ENCODE measurements at places on chromosomes 3 and 15.

- H3K27ac ChIP-seq = no peak overlapping the region
- no peak overlapping the region for H3K4me3 ChIP-seq
- DNase-seq = no peak
- H3K36me3 ChIP-seq = no peaks in the 10 kb centered on the region
- no peaks in the 10 kb centered on the region for H3K27me3 ChIP-seq
- peaks cover 4% of the 10 kb centered on the region for H3K4me1 ChIP-seq
These were observed 14.8 kb downstream of the UBP1 start for GRCh38 chr3:33425453-33425852.

- H3K4me1 ChIP-seq = no peaks in the 10 kb centered on the region
- no peak overlapping the region for H3K27ac ChIP-seq
- no peak overlapping the region for H3K4me3 ChIP-seq
- peaks cover 3% of the 10 kb centered on the region for H3K36me3 ChIP-seq
- DNase-seq = no peak
These were observed 107.6 kb downstream of the PIK3CB start for GRCh38 chr3:138726946-138727730.

GRCh38 chr3:65732051-65732935, 306.4 kb downstream of the MAGI1 start:
- no peak overlapping the region for H3K4me3 ChIP-seq
- no peak overlapping the region for H3K27ac ChIP-seq
- no peak for DNase-seq
- no peaks in the 10 kb centered on the region for H3K4me1 ChIP-seq

- DNase-seq = no peak
- peaks cover 3% of the 10 kb centered on the region for H3K4me1 ChIP-seq
- no peak overlapping the region for H3K4me3 ChIP-seq
- H3K36me3 ChIP-seq = no peaks in the 10 kb centered on the region
These were observed 78.8 kb downstream of the FBN1 start for GRCh38 chr15:48566668-48567067.
